ENCODE measurements at places on chromosomes 2 and 18. TPM values are rescaled to one million over a fixed set of nuclear protein-coding genes. Genes with fewer than 3 reads are reported as not detected.

Gene CRYGB
- not detected for total RNA-seq

Gene GALM
- 86.0 TPM for total RNA-seq

Gene TMEFF2
- total RNA-seq, result not detected

Gene MARCO
- total RNA-seq, result not detected

Gene SERPINB13
- not detected for total RNA-seq

Gene SULT1C2
- not detected for total RNA-seq

Gene DUSP19
- 2.1 TPM for total RNA-seq

Gene SLC30A3
- 0.47 TPM for total RNA-seq

Gene VWA3B
- total RNA-seq, result not detected

Gene TBR1
- total RNA-seq, result not detected

Gene EFEMP1
- not detected for total RNA-seq

Gene HRH4
- not detected for total RNA-seq

Gene DUSP2
- 53.6 TPM for total RNA-seq

Gene ELAC1
- 7.6 TPM for total RNA-seq

Gene DSG2
- 0.35 TPM for total RNA-seq

Gene DHRS9
- not detected for total RNA-seq

Gene VSNL1
- not detected for total RNA-seq

Gene FN1
- 2.5 TPM for total RNA-seq

Gene MTLN
- 51.9 TPM for total RNA-seq

Gene ALLC
- not detected for total RNA-seq

Gene GAL3ST2
- not detected for total RNA-seq

Gene ODC1
- 80.3 TPM for total RNA-seq

Gene SERPINB4
- not detected for total RNA-seq

Gene C2orf42
- total RNA-seq, result 26.6 TPM

Gene SPRED2
- total RNA-seq, result 3.2 TPM

Gene GMPPA
- 42.6 TPM for total RNA-seq

Gene KLHL41
- total RNA-seq, result 0.12 TPM

Gene WDR43
- total RNA-seq, result 70.9 TPM

Gene C1D
- total RNA-seq, result 22.1 TPM

Gene TDRD15
- not detected for total RNA-seq

Gene SIX3
- total RNA-seq, result not detected

Gene SLC5A7
- not detected for total RNA-seq

Gene ANAPC1
- total RNA-seq, result 97.1 TPM

Gene TMEM247
- not detected for total RNA-seq

Gene PLCL1
- 0.26 TPM for total RNA-seq

Gene KLHL30
- total RNA-seq, result not detected

Gene PLEKHM3
- total RNA-seq, result 5.1 TPM

Gene LRRTM1
- not detected for total RNA-seq

Gene CD207
- total RNA-seq, result not detected

Gene IL36A
- total RNA-seq, result 0.42 TPM

Gene STARD6
- total RNA-seq, result 0.61 TPM

Gene IL36G
- not detected for total RNA-seq

Gene ADRA2B
- 0.09 TPM for total RNA-seq

Data from activated CD8-positive, alpha-beta memory T cell treated with anti-CD3 and anti-CD28 coated beads, Interleukin-2, amount 10 ng/mL, durations not matched to agents 7 days and 5 days (primary cell).